ENCODE measurements at places on chromosomes 13 and 19.

DNA sequence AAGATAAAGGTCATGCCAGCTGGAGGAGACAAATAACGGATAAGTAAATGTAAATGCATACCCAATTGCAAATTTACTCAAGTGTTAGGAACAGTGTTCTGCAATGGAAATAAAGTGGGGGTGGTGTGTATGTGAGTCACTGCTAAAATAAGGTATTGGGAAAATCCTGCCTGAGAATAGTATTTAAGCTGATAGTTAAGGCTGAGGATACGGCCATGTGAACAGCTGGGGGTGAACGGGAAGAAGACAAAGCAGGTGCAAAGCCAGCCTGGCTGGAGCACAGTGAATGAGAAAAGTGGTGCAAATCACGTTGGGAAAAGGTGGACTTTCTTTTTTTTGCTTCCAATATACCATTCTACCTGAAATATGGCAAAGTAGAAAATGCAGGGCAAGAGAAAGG lies 242.4 kb upstream of the SLC10A2 start:
- H3K4me3 ChIP-seq, result no peak overlapping the region
- DNase-seq, result no peak
- H3K27ac ChIP-seq, result no peak overlapping the region
- no peaks in the 10 kb centered on the region for H3K27me3 ChIP-seq
- H3K4me1 ChIP-seq, result no peaks in the 10 kb centered on the region
- H3K36me3 ChIP-seq, result no peaks in the 10 kb centered on the region

GRCh38 chr19:20079476-20079875 lies 1.7 kb downstream of the ZNF90 start:
- H3K27ac ChIP-seq, result no peak overlapping the region
- H3K4me1 ChIP-seq, result peaks cover 24% of the 10 kb centered on the region
- H3K27me3 ChIP-seq, result no peaks in the 10 kb centered on the region
- peaks cover 32% of the 10 kb centered on the region for H3K36me3 ChIP-seq

DNA sequence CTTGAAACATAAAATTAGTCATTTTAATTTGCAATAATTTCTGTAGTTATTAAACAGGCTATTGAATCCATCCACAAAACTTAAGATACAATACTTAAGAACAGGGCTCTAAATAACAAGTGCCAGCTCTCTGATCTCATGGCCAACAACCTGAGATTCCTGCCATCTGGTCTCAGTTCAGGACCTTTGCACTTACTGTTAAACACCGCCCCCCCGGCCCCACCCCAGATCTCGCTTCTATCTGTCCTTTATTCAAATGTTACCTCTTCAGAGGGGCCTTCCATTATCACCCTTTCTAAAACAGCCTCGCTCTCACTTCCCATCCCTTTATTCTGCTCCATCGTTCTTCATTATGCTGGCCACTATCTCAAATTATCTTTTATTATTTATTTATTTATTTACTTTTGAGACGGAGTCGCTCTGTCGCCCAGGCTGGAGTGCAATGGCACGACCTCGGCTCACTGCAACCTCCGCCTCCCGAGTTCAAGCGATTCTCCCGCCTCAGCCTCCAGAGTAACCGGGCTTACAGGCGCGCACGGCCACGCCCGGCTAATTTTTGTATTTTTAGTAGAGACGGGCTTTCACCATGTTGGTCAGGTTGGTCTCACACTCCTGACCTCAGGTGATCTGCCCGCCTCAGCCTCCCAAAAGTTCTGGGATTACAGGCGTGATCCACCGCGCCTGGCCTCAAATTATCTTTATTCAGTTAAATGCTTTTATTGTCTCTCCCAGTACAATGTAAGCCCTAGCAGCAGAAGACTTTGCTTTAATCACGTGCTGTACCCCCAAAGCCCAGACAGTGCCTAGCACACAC lies 838 bp upstream of the SNRNP70 start:
- peaks cover 20% of the 10 kb centered on the region for H3K36me3 ChIP-seq
- peak overlapping the region; percentile 98 for H3K27ac ChIP-seq
- H3K27me3 ChIP-seq, result no peaks in the 10 kb centered on the region
- no peak for DNase-seq
- H3K4me3 ChIP-seq, result peak overlapping the region; percentile 98

- peaks cover 84% of the 10 kb centered on the region for H3K36me3 ChIP-seq
- H3K4me1 ChIP-seq, result peaks cover 22% of the 10 kb centered on the region
- H3K27me3 ChIP-seq, result no peaks in the 10 kb centered on the region
- DNase-seq, result no peak
- H3K27ac ChIP-seq, result no peak overlapping the region
These were observed 6.4 kb downstream of the ZNF773 start for GRCh38 chr19:57506163-57506562.

- peaks cover 57% of the 10 kb centered on the region for H3K4me1 ChIP-seq
- peak; percentile 61 for DNase-seq
- H3K27me3 ChIP-seq, result no peaks in the 10 kb centered on the region
- peaks cover 19% of the 10 kb centered on the region for H3K36me3 ChIP-seq
- peak overlapping the region; percentile 88 for H3K27ac ChIP-seq
These were observed 4.4 kb downstream of the FUZ start for GRCh38 chr19:49808711-49809159.

- peak overlapping the region; percentile 78 for H3K4me3 ChIP-seq
- H3K27me3 ChIP-seq, result peaks cover 96% of the 10 kb centered on the region
- DNase-seq, result no peak
- peaks cover 50% of the 10 kb centered on the region for H3K4me1 ChIP-seq
- peak overlapping the region; percentile 76 for H3K27ac ChIP-seq
These were observed 2.2 kb downstream of the PNMA8B start for GRCh38 chr19:46493236-46494145.

- no peak for DNase-seq
- no peak overlapping the region for H3K27ac ChIP-seq
- H3K4me3 ChIP-seq, result no peak overlapping the region
These were observed 1591.5 kb downstream of the PCDH9 start for GRCh38 chr13:65638572-65639168.

DNA sequence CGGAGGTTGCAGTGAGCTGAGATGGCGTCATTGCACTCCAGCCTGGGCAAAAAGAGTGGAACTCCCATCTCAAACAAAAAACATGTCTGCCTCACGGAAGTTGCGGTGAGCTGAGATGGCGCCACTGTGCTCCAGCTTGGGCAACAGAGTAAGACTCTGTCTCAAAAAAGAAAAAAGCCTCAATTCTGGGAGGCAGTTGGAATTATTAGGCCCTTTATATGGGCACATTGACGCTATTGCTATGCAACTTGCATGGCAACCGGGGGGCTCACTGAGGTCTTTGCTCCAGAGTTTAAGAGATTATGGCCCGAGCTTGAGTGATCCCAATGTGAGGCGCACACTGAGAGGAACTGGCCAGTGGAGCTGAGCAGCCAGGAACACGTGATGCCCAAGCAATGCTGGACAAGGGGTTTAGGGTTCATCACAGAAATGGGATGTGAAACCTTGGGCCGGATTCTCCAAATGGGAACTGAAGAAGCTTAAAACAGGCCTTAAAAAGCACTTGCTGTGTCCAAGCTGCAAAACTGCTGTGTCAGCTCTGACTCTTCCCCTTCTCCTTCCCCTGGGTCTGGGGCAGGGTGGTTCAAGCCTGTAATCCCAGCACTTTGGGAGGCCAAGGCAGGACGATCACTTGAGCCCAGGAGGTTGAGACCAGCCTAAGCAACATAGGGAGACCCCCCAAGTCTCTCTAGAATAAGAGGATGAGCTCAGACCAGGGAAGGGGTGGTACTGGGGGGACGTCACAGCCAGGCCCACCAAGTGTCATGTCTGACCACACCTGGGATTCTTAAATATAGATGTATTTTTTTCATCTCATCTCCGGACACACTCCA lies 2.5 kb downstream of the FTL start:
- no peak for DNase-seq
- H3K27me3 ChIP-seq, result no peaks in the 10 kb centered on the region
- H3K4me3 ChIP-seq, result peak overlapping the region; percentile 99
- peaks cover 46% of the 10 kb centered on the region for H3K4me1 ChIP-seq
- H3K27ac ChIP-seq, result peak overlapping the region; percentile 99
- H3K36me3 ChIP-seq, result peaks cover 47% of the 10 kb centered on the region

GRCh38 chr19:2039089-2039958 lies 11.7 kb downstream of the MKNK2 start:
- no peak for DNase-seq
- no peaks in the 10 kb centered on the region for H3K27me3 ChIP-seq
- H3K4me3 ChIP-seq, result no peak overlapping the region
- peak overlapping the region; percentile 81 for H3K27ac ChIP-seq
- H3K36me3 ChIP-seq, result peaks cover 58% of the 10 kb centered on the region

DNA sequence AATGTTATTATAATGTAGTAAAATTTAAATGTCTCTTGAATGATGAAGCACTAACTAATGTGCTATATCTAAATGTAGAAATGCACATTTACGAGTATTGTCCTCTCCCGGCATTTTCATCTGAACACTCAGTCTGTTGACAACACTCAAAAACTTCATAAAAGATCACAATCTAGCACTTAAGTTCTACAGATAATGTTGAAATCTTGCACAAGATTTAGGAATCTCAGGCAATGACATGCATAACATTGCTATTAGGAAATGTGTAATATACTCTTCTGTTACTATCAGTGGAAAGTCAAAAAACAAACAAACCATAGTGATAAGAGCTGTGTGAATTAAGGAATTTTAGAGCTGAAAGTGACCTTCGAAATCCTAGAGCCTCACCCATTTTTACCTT lies 37.5 kb upstream of the XPO4 start:
- H3K36me3 ChIP-seq, result peaks cover 2% of the 10 kb centered on the region
- no peak overlapping the region for H3K4me3 ChIP-seq
- H3K4me1 ChIP-seq, result peaks cover 3% of the 10 kb centered on the region

DNA sequence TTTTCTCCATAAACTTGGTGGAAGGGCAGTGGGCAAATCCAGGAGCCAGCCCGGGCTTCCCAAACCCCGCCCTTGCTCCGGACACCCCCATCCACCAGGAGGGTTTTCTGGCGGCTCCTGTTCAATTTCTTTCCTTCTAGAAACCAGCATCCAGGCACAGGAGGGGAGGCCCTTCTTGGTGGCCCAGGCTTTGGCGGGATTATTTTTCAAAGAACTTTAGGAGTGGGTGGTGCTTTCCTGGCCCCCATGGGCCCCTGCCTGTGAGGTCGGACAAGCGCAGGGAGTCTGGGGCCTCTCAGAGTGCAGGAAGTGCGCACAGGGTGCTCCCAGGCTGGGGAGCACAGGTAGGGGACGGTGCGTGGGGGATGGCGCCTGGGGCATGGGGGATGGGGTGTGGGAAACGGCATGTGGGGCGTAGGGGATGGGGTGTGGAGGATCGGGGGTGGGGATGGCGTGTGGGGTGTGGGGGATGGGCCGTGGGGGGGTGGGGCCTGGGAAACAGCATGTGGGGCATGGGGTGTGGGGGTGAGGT lies 396 bp downstream of the F7 start:
- H3K4me3 ChIP-seq, result no peak overlapping the region
- no peaks in the 10 kb centered on the region for H3K4me1 ChIP-seq
- no peak for DNase-seq
- H3K27me3 ChIP-seq, result peaks cover 13% of the 10 kb centered on the region
- H3K27ac ChIP-seq, result no peak overlapping the region

DNA sequence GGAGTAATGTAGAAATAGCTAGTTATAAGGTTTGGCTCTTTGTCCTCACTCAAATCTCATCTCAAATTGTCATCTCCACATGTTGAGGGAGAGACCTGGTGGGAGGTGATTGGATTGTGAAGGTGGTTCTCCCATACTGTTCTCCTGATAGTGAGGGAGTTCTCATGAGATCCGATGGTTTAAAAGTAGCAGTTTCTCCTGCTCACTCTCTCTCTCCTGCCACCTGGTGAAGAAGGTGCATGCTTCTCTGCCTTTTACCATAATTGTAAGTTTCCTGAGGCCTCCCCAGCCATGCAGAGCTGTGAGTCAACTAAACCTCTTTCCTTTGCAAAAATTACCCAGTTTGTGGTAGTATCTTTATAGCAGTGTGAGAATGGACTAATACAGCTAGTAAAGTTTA lies 849.4 kb downstream of the DACH1 start:
- no peak for DNase-seq
- H3K27ac ChIP-seq, result no peak overlapping the region
- H3K27me3 ChIP-seq, result no peaks in the 10 kb centered on the region

- no peak for DNase-seq
- peaks cover 37% of the 10 kb centered on the region for H3K4me1 ChIP-seq
- peak overlapping the region; percentile 84 for H3K4me3 ChIP-seq
These were observed 722 bp upstream of the TIMM50 start for GRCh38 chr19:39479916-39480315.

DNA sequence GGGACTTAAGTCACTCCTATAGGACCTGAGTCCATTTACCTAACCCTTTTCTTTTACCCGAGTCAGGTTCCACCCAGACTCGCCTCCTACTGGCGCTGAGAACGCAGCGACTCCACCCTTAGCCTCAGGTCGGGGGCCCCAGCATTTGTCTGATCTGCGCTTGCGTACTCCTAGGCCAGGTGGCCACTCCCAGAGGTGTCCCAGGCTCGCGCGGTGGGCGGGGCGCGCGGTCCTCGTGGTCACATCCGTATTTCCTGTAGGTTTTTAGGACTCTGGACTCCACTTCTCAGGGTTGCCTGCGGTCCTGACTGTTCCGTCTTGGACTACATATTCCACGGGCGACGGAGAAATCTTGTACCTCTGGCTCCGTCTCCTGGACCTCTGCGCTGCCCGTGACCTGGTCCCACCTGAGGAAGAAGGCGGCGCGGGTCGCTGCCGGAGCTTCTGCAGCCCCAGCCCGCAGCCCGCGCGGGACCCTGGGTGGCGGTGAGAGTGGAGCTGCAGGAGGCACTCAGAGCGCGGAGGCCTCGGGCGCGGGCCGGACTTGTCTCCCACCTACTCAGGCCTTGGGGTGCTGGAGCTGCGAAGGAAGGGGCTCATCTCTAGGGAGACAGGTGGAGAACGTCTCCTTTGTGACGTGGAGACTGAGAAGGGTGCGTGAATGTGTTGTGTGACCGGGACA lies 11.0 kb upstream of the ZNF573 start:
- H3K4me3 ChIP-seq, result no peak overlapping the region
- H3K27me3 ChIP-seq, result peaks cover 19% of the 10 kb centered on the region
- peaks cover 3% of the 10 kb centered on the region for H3K36me3 ChIP-seq
- H3K27ac ChIP-seq, result no peak overlapping the region
- no peak for DNase-seq

DNA sequence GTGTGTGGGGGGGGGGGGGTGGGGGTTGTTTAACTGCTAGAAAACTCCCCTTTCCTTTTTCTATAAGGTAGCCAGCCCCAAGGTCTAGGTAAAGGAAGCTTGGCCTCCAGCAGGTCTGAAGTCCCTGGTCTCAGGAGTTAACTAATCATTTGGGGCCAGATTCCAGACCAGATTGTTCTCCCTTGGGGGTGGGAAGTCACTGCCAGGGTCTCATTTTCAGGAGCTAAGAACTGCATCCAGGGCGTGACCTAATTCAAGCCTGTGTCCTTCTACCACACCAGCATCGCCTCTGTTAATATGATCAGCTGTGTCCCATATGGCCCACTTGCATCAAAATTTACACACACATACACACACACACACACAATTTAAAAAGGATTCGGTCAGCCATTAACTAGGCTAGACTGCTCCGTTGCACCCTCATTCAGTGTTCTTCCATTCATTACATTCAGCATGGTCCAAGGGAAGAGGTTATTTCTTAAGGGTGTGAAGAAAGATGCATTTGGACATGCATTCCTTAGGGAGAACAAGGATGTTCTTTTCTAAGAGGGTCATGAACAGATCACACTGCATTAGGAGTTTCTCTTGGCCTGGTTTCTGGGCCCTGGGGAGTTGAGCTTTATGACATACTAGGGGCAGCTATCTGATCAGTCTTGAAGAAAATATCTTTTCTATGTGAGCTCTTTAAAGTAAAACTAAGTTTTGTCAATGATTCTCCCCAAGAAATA lies 91.0 kb downstream of the FGF14 start:
- no peak overlapping the region for H3K4me3 ChIP-seq
- H3K36me3 ChIP-seq, result no peaks in the 10 kb centered on the region
- H3K4me1 ChIP-seq, result no peaks in the 10 kb centered on the region
- H3K27me3 ChIP-seq, result peaks cover 7% of the 10 kb centered on the region
- H3K27ac ChIP-seq, result no peak overlapping the region

GRCh38 chr13:23696610-23697009 lies 126.4 kb downstream of the TNFRSF19 start:
- H3K36me3 ChIP-seq, result no peaks in the 10 kb centered on the region
- no peak for DNase-seq
- H3K27me3 ChIP-seq, result no peaks in the 10 kb centered on the region
- peaks cover 14% of the 10 kb centered on the region for H3K4me1 ChIP-seq
- H3K27ac ChIP-seq, result peak overlapping the region; percentile 90

Data from stimulated activated naive B cell treated with anti-CD40 and anti-IgM and Interleukin-4, amounts not matched to agents 10 μg/mL and 1 μg/mL and 100 μg/mL, for 72 hours (primary cell).